ENCODE measurements at places on chromosomes 4 and X.
A peak's percentile ranks its signal among the peaks of the same experiment; 100 is the strongest.

DNA sequence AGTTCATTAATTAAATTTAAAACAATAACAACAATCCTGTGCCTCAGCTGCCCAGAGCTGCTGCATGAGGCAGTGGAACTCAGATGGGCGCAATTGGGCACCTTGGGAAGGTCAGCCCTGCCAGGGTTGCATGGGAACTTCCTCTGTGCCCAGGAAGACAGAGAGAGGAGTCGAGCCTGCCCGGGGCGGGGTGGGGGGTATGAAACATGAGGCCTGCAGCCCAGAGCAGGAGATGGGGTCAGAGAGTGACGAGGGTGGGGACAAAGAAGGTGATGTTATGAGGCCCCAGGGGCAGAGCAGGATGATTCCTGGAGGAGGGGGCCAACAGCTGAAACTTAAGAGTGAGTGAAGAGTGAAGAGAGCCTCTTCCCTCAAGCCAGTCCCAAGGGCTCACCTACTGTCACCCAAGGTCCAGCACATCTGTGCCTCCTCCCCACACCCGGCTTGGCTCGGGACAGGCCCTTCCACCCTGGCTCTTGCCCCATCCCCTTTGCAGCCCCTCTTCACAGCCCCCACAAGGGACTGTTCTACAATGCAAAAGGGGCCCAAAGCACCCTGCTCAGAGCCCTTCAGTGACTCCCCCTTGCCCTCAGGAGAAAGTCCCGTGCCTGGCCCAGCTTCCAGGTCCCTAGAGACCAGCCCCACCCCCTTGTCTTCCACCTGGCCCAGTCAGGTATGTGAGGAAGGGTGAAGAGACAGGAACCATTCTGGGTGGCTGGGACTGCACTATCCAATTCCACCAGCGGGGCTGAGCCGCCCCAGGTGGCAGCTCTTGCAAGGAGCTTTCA is 31.4 kb downstream of the HMX1 start:
- no peak for DNase-seq

- DNase-seq: no peak
Observed at GRCh38 chr4:40719008-40719623, 30.6 kb upstream of the NSUN7 start.

DNA sequence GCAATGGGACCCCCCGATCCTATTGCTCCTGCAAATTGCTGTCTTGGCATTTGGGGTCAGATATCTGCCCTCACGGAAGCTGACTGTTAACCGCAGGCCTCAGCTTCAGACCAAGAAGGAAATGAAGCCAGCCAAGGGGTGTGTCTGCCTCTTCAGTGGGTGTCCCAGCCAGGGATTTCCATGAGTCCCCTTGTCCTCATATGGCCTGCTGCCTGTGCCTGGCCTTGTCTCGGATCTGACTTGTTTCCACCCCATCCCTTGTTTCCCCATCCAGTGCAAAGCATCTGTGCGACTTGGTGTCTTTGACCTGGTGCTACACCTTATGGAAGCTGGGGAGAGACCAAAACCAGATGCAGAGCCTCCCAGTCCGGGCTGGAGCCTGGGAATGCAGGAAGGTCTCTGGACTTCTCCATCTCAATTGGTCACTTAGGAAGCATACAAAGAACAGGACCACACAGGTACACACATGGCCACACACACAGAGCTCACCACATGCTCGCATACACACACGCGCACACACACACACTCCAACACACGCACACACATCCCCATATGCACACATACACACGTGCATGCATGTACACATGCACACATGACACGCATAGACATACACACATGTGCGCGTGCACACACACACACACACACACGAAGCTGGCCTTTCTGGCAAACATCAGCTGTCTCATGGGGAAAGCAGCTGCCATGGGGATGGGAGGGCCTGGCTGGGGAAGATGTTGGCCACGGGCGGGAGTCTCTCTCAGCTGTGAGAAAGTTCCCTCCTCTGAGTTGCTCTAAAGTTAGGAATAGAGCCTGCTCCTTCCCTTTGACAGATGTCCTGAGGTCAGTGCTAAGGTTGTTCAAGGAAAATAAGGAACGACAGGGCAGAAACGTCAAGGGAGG is 65.5 kb downstream of the CRMP1 start:
- DNase-seq: no peak

GRCh38 chr4:37793562-37793961 is 32.9 kb upstream of the PGM2 start:
- no peak for DNase-seq

- DNase-seq: no peak
Observed at GRCh38 chrX:15790769-15791290, 546 bp downstream of the ZRSR2 start.

DNA sequence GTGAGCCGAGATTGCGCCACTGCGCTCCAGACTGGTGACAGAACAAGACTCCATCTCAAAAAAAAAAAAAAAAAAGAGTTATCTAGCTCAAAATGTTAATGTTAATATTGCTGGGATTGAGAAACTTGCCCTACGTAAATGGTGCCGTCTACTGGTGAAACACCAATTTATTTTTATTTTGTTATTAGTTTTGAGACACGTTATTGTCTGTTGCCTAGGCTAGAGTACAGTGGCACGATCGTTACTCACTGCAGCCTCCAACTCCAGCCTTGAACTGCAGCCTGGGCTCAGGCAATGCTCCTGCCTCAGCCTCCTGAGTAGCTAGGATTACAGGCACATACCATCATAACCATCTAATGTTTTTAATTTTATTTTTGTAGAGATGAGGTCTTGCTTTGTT is 262.8 kb downstream of the BMPR1B start:
- no peak for DNase-seq

- no peak for DNase-seq
Observed at GRCh38 chr4:96841801-96842200, 1001.9 kb downstream of the PDHA2 start.

DNA sequence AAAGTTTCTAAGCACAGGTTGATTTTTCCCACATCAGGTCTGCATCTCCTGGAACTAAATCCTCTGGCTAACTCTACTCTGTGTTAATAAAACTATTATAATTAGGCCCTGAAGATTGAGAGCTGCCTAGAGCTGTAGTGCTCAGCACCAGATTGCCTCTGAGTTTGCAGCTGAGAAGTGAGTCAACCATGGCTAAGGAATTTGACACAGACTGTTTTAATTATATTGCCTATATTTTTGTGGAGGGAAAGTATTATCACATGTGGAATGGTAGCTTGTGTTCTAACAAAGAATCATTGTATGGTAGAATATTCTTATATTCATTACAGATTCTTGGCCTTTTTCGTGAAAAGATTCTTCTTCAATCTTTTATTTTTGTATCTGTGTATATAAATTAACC is 1907.6 kb upstream of the TENM3 start:
- DNase-seq: no peak

DNA sequence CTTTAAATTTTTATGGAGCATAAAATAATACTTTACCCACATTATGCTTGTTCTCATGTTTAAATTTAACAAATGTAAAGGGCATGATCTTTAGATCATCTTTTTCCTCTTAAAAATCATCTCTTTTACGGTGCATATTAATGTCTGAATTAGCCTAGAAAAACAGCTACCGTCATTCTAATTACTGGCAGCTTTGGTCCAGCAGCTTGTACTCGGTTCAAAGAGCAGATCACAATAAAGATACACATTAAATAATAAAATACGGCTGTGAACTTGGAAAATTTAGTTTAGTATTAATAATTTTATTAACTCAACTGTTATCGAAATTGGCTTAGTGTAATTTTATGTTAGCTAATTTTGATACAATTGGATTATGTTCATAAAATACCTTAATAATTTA is 19.1 kb downstream of the CCSER1 start:
- DNase-seq: no peak

DNA sequence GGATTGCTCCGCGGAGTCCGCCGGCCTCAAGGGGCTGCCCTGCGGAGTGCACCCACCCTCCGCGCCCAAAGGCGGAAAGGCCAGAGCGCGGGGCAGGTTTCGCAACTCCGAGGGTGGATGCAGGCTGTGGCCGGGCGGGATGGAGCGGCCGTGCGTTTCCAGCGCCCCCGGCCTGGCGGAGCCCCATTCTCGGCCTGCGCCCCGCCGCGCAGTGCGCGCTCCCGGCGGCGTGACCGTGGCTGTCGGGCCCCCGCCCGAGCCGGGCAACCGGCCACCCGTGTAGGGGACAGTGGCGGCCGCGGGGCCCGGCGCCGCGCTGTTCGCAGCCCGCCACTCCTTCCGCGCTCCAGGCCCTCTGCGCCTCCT is 331 bp downstream of the SETD7 start:
- DNase-seq: no peak

DNA sequence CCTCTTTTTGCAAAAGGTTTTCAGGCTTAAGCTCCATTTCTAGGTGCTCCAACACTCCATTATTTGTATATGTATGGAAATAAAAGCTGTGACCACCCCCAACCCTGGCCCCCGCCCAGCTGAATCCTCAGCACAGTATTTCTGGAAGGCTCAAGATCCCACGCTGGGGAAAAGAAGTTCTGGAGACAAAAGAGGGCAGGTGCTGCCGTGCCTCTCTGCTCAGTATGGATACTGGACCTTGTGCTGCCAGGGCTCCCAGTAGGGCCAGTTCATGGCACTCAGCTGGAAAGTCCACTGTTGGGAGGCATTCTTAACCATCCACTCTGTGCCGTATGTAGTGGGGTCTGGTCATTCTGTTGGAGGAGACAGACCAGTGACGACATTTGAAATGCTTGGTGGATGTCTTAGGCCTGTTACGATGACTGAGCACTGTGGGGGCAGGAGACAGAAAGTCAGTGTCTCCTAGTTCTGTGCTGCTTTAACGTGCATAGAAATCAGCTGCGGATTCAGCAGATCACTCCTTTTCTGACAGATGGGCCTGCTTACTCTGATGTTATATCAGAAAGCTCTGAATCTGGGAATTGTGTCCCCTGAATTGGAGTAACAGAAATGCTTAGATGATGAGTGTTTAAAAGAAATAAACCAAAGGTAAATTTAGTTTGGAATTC is 48.4 kb upstream of the MSANTD1 start:
- no peak for DNase-seq

- no peak for DNase-seq
Observed at GRCh38 chr4:93835929-93836328, 7.4 kb downstream of the ATOH1 start.

GRCh38 chr4:40306976-40307375 is 28.2 kb upstream of the CHRNA9 start:
- no peak for DNase-seq

DNA sequence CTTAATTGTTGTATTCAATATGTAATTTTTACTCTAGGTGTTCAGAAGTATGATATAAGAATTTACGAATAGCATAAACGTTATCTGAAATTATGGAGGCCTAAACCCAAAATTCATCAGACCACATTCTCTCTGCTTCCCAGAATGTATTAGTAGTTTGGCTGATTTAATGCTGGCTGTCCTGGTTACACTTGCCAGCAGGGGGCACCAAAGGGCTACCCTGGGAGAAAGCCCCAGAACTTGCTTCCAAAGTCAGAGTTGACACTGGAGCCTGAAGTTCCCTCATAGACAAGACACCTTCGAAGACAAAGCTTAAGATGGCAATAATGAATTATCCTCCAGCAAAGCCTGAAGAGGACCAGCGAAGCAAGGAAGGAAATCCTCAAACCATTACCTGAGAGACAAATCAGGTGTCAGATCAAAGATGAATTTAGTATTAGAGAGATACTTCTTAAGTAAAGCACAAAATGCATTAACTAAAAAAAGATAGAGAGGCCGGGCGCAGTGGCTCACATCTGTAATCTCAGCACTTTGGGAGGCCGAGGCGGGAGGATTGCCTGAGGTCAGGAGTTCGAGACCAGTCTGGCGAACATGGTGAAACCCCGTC is 11.3 kb upstream of the ANOS1 start:
- peak; percentile 57 for DNase-seq

DNA sequence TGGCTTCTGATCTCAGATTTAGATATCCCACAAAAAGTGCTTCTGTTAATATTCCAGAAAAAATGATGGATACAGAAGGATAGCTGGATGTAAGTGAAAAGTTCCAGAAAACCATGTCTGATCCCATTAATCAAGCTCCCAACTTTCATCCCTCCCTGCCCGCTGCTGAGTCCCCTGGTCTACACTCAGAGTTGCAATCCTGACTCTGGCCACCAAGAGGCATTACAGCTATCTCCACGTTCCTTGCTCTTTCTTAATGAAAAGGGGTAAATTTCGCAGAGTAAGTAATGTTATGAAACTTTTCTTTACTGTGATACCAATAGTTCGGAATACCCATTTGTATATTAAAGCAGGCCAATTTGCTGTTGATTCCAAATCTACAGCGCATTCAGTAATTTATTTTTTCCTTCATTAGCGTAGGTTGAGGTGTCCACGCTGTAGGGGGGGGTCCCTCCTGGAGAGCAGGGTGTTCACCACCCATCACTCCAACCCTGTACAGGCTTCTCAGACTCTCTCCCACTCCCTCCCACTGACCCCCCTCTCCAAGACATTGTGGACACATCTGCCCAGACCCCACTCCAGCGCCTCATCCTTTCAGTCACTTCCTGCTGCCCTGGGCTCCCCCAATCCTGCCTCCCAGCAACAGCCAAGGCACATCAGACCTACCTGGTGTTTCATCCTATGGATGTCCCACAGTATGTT is 55.1 kb downstream of the RAB40A start:
- DNase-seq: peak; percentile 19

DNA sequence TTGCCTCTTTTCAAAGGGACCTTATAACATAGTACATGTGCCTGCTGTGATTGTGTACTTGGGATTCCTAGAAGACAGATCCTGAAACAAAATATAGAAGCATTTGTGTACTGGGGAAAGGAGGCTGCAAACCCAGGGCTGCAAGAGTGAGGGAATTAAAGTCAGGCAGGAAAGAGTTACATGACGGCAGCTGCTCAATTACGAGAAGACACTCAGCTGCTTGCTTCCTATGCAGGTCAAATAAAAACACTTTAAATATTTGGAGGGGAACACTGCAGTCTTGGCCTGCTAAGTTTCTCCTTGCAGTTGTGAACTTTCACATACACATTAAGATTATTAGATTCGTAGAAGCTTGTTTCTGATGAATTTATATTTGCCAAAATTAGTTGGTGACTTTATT is 191.9 kb upstream of the CXCL13 start:
- no peak for DNase-seq

GRCh38 chr4:99755223-99755944 is 61.2 kb upstream of the DAPP1 start:
- DNase-seq: no peak
